ENCODE measurements at places on chromosomes 5 and 9.

DNA sequence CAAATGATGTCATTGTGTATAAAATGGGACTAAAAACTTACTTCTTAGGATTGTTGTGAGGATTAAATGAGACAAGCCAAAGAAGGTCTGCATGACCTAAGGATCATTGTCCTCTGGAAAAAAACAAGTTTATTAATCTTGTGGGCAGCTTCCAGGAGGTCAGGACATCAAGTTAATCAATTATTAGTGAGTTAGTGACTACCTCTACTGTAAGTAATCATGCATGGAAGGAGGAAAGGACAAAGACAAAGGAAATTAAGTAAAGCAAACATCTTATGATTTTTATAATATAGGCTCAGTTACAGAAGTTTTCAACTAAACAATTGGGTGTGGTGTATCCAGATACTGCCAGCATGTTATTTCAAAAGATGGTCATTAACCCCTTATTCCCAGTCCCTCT, 129.3 kb upstream of the TUT7 start:
- no peak for DNase-seq

DNA sequence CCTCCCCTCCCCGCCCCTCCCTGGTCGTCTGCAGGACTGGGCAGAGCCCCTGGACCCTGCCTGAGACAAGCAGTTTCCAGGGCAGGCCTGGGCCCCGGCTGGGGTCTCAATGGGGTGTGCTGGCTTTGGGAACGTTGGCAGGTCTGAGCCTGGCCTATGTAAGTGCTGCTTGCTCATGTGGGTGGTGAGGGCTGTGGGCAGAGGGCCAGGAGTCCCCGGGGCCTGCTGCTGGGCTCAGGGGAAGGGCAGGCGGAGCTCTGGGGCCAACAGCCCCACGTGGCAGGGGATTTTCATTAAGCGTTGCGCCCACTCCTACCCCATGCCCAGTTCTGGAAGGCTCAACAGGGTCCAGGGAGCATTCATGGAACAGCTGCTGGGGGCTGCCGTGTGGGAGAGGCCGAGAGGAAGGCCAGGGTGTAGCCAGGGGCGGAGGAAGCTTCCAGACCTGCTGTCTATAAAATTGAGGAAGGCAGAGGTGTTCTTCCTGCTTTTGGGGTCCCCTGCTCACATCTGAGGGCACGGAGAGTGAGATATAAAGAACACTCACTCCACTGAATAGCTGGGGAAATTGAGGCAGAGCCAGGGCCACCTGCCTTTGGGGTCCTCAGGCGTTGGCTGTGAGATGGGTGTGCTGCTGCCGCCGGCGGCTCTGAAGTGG, 32.5 kb downstream of the RXRA start:
- peak; percentile 32 for DNase-seq

GRCh38 chr9:33197279-33198152, 30.4 kb upstream of the B4GALT1 start:
- DNase-seq, result no peak

DNA sequence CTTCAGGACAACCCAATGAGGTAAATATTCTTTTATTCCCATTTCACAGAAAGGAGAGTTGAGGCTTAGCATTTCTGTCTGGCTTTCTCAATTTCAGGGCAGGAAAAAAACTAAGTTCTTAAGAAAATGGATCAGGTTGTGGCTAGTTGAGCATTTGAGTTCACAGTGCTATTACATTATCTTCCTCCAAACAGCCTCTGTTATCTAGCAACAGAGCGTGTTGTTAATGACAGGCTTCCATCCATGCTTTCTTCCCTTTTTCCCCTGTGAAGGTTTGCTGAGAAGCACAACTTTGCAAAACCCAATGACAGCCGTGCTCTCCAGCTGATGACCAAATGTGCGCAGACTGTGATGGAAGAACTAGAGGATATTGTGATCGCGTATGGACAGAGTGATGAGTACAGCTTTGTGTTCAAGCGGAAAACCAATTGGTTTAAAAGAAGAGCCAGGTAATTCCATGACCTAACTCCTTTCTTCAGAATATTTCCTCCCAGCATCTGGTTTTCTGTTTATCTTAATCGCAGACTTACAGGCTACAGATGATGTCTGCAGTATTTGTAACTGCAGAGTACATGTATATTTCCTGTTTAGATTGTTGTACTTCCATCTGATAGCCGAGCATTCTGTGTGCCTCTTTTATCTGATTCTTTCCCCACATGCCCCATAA, 1.5 kb downstream of the THG1L start:
- no peak for DNase-seq

- no peak for DNase-seq
Observed at GRCh38 chr5:16312785-16313184, 133.2 kb upstream of the MARCHF11 start.

GRCh38 chr9:79806086-79806485, 234.3 kb downstream of the TLE4 start:
- DNase-seq, result no peak

DNA sequence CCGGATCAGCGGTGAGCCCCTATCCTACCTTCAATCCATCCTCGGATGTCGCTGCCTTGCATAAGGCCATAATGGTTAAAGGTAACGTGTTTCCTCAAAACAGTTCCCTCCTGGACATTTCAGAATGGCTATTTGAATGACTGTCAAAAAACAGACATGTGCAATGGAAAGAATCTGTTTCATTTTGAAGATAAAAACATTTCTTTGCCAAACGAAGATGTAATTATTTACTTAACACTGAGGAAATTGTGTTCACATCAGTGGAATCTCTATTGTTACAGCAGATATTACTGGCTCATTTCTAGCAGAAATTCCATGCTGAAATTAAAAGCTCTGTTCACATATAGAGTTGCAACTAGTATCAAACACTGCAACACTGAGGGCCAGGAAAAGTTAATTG, 7.1 kb downstream of the ANXA1 start:
- no peak for DNase-seq

DNA sequence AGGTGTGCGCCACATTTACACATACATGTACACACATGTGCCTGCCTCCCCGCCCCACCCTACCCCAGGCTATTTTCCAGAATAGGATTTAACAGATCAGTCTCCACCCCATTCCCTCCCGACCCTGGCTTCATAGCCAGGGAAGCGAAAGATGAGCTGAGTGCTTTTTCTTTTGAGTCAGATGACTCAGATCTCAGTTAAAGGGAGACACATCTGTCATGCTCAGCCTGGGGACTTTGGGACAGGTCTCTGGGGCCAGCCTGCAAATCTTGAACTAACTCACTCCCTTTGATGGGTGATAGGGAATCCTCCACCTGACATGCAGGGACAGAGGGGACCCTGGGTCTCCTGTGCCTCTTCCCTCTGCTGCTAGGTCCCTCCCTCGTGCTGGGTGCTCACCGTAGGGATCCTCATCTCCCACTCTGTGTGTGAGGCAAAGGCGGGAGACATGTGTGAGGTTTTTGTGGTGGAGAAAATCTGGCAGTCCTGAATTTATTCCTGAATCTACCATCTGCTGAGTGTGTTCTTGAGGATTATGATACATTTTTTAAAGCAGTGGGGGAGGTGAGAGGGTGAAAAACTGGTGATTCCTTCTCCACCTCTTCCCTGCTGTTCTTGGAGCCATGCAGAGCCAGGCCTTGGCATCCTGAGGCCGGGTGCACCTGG, 37.7 kb downstream of the NEUROG1 start:
- no peak for DNase-seq

GRCh38 chr9:83424831-83425230, 113.4 kb downstream of the FRMD3 start:
- no peak for DNase-seq

- DNase-seq, result peak; percentile 13
Observed at GRCh38 chr9:27787891-27788290, 214.6 kb upstream of the C9orf72 start.

- DNase-seq, result no peak
Observed at GRCh38 chr5:174943785-174944184, 219.4 kb downstream of the MSX2 start.

- no peak for DNase-seq
Observed at GRCh38 chr5:117837786-117838185, 1150.6 kb downstream of the DTWD2 start.

DNA sequence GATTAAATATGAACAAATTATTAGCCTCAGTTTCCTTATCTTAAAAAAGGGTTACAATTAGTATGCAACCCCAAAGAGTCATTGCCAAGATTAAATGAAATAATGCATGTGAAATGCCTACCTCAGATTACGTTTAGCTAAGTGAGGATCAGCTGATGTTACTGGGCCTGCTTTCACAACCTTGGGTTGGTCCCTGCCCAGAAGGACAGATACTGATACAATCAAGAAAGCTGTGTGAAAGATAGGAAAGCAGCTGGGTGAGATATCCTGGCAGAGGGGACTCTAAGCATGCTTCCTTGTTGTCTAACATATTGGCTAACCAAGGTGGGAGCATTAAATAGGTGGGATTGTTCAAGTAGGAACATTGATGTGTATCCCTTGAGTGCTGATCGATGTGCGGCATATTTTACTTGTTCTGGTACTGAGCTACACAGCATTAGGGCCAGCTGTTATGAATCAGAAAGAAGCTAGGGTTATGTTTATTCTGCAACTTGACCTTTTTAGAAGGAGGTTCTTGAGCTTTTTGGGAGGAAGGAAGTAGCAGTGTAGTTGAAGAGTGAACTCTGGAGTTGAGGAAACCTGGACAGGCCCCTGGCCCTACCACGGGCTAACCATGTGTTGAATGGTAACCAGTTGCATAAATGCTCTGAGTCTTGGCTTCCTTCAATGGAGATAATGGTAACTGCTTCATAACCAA, 28.9 kb downstream of the SNX24 start:
- DNase-seq, result no peak

- DNase-seq, result peak; percentile 25
Observed at GRCh38 chr5:54024466-54024865, 285.9 kb downstream of the ARL15 start.

GRCh38 chr9:13728917-13729811, 449.7 kb upstream of the MPDZ start:
- DNase-seq, result peak; percentile 53

DNA sequence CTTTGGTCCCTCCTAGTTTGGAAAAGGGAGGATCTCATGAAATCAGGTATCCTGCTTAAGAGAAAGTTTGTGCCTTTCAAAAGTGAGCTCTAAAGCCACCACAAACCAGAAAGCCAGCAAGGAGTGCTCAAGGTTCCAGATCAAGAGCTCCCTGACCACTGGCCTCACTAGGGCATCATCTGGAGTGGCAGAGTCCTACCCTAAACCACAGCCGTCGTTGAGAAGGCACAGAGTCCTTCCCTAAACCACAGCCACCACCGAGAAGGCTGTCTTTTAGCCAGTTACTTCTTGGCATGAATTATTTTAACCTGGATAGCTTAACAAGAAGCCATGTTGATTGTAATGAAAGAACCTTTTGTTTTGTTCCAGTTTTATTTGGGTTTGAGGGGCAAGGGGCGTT, 102.9 kb downstream of the FRMD3 start:
- DNase-seq, result no peak

GRCh38 chr5:14440582-14441431, 140.8 kb upstream of the OTULINL start:
- peak; percentile 96 for DNase-seq

DNA sequence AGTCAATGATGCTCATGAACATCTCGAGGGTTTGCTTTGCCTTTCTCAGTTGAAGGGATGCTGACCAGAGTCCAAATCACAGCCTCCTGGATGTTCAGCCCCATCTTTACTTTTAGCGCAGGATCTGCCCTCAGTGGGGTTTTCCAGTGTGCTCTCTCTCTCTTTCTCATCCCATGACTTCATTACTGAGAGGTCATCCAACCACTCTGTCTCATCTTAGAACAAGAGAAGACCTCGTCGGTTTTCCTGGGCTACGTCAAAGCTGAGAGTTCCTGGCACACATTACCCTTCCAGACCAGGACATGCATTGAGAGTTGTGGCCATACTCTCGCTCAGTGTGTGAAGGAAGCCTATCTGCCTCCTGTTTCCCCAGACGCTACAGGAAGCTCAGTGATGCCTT, 47.3 kb downstream of the C9orf152 start:
- DNase-seq, result no peak

- DNase-seq, result peak; percentile 79
Observed at GRCh38 chr5:151093476-151093889, 12.6 kb upstream of the TNIP1 start.

GRCh38 chr9:99725852-99726251, 95.8 kb upstream of the NR4A3 start:
- DNase-seq, result no peak

GRCh38 chr5:137831526-137831925, 36.1 kb upstream of the MYOT start:
- DNase-seq, result no peak

GRCh38 chr9:119453490-119453911, 84.3 kb upstream of the BRINP1 start:
- no peak for DNase-seq

- DNase-seq, result no peak
Observed at GRCh38 chr9:38032266-38033110, 36.5 kb downstream of the SHB start.

DNA sequence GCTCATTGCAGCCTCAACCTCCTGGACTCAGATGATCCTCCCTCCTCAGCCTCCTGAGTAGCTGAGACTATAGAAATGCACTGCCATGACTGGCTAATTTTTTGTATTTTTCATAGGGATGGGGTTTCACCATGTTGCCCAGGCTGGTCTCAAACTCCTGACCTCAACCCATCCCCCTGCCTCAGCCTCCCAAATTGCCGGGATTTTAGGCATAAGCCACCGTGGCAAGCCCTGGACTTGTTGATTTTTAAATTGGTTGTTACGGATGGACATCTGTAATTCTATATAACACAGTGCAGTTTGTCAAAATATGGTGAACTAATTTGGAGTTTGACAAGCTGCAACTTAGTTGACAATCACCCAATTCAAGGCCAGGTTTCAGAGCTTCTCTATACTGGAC, 22.7 kb downstream of the SNX18 start:
- no peak for DNase-seq

DNA sequence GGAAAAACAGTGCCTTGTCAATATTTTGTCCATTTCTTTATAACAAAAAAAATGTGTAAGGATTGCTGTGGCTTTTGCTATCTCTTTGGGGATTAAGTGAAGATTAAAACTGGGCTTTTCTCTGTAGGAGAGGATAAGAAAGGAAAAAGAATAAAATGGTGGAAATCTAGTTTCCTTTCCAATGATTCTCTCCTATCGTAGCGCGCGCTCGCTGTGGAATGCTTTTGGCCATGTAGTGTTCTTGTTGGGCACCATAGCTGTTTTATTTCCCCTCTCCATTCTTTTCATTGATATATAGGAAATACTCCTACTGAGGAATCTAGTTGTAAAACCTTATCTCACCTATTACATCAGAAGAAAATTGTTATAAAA, 1.5 kb downstream of the STXBP1 start:
- no peak for DNase-seq

GRCh38 chr9:128205296-128205944, 2.2 kb downstream of the DNM1 start:
- DNase-seq, result no peak

DNA sequence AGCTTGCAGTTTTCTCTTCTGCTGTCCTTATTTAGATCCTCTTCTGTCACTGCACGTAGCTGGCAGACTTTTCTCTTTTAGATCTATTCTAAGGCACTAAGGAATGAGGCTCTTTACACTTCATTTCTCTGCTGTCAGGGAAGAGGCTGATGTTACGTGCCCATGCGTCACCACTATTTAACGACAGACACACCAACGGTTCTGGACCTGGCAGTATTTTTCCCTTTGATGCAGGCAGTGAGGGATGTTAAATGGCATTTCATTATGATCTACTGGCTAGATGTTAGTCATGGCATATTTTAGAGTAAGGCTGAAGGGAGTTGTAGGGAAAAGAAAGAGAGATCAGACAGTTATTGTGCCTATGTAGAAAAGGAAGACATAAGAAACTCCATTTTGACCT, 8.2 kb upstream of the CRHBP start:
- DNase-seq, result no peak
